ENCODE measurements at places on chromosomes 1 and 21. TPM values are rescaled to one million over a fixed set of nuclear protein-coding genes. Genes with fewer than 3 reads are reported as not detected.

DNA sequence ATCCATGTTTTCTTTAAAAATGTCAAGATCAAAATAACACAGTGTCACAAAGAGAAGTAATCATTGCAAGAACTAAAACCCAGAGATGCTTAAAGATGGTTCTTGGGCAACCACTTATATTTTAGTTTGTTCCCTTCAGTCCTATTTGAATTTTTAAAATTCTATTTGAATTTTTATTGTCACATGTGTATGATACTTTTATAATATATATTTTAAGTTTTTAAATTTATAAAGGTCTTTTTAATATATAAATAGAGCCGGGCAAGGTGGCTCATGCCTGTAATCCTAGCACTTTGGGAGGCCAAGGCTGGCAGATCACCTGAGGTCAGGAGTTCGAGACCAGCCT is 22.3 kb upstream of the DISC1 start:
- no peak for DNase-seq
- no peak overlapping the region for H3K27ac ChIP-seq

- no peak overlapping the region for H3K4me3 ChIP-seq
- no peaks in the 10 kb centered on the region for H3K36me3 ChIP-seq
- H3K4me1 ChIP-seq: no peaks in the 10 kb centered on the region
- no peak for DNase-seq
Observed at GRCh38 chr1:233738850-233739249, 124.9 kb downstream of the KCNK1 start.

- no peak for DNase-seq
- H3K36me3 ChIP-seq: no peaks in the 10 kb centered on the region
- no peak overlapping the region for H3K27ac ChIP-seq
- no peaks in the 10 kb centered on the region for H3K27me3 ChIP-seq
- peaks cover 30% of the 10 kb centered on the region for H3K4me1 ChIP-seq
Observed at GRCh38 chr1:210259561-210259960, 27.0 kb downstream of the SERTAD4 start.

GRCh38 chr1:119091618-119092017 is 48.8 kb downstream of the WARS2 start:
- DNase-seq: no peak
- H3K4me3 ChIP-seq: no peak overlapping the region
- no peaks in the 10 kb centered on the region for H3K4me1 ChIP-seq
- H3K36me3 ChIP-seq: no peaks in the 10 kb centered on the region

DNA sequence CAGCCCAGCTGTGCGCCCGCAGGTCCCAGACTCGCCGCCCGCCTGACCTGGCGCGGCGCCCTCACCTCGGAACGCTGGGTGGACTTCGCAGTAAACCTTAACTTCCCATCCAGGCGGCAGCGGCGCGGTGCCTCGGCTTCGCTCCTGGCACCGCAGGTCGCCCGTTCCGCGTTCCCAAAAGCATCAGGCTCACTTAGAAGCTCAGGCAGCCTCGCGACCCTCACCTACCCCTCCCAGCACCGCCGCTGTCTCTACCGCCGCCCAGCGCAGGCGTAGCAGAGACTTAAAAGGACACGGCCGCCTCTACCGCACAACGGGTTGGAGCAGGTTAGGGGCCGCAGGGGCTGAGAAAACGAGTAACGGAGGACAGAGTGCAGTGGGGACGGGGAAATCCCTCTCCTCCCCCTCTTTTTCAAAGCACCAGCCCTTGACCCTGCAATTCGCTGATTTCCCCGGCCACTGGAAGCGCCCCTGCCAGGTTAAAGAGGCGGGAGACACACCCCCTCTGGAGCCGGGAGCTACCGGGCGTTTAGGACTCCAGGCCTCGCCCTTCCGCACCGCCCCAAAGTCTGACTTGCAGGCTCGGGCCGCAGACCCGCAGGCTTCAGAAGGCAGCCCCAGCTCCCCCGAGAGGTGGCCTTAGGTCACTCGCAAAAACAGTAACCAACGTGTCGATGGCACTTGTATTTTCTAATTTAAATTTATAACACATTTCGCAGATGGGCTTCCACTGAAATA is 328.5 kb downstream of the FAM72C start:
- no peak overlapping the region for H3K4me3 ChIP-seq
- H3K27me3 ChIP-seq: peaks cover 26% of the 10 kb centered on the region
- no peaks in the 10 kb centered on the region for H3K4me1 ChIP-seq

GRCh38 chr1:118504221-118504644 is 319.2 kb upstream of the SPAG17 start:
- no peaks in the 10 kb centered on the region for H3K4me1 ChIP-seq
- no peak overlapping the region for H3K4me3 ChIP-seq
- no peak overlapping the region for H3K27ac ChIP-seq
- H3K36me3 ChIP-seq: no peaks in the 10 kb centered on the region
- H3K27me3 ChIP-seq: no peaks in the 10 kb centered on the region

DNA sequence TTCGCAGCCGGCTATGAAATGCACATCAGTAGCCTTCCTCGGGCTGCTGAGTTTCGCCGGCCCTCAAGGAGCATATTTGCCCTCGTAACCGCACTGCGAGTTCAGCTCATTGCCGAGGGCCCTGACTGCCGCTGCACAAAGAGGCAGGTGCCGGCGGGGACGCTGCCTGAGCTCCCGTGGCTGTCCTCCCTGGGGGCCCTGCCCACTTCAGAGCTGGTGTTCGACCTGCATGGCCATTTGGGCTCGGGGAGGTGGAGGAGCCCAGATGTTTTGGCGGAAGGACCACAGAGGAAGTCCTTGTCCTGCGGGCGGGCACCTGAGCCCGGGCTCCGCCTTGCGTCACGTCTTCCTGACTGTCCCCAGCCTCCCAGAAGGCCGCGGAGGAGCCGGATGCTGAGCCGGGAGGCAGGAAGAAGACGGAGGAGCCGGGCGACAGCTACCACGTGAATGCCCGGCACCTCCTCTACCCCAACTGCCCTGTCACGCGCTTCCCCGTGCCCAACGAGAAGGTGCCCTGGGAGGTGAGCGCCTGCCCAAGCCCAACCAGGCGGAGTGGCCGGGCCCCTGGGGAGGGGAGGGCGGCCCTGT is 29.9 kb upstream of the LRRC3 start:
- peaks cover 13% of the 10 kb centered on the region for H3K27me3 ChIP-seq
- H3K4me3 ChIP-seq: no peak overlapping the region
- peak; percentile 57 for DNase-seq
- H3K4me1 ChIP-seq: no peaks in the 10 kb centered on the region
- no peaks in the 10 kb centered on the region for H3K36me3 ChIP-seq
- H3K27ac ChIP-seq: no peak overlapping the region

DNA sequence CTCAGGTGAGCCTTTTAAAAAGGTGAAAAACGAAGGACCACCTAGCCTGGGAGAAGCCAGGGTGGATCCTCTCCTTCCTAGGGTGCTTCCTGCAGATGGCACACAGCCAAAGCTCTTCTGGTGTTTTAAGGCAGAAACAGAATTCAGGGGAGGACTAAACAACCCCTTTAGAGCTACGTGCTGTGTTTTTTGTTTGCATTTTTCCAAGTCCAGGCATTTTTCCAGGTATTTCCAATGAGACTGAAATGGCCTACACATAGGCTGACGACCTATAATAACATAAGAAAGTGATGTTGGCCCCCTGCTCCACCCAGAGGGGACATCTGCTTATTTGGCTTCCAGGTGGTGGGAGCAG is 83.8 kb downstream of the CAPZB start:
- H3K4me3 ChIP-seq: no peak overlapping the region
- no peaks in the 10 kb centered on the region for H3K27me3 ChIP-seq
- H3K27ac ChIP-seq: peak overlapping the region; percentile 94

The KMO gene
- polyA plus RNA-seq: 3.7 TPM

The PRSS38 gene
- polyA plus RNA-seq: not detected

The S100A2 gene
- 2.3 TPM for polyA plus RNA-seq

The BEST4 gene
- polyA plus RNA-seq: 10.2 TPM

The MAP3K6 gene
- polyA plus RNA-seq: 23.9 TPM

The ARTN gene
- polyA plus RNA-seq: 8.1 TPM

The HORMAD1 gene
- 0.32 TPM for polyA plus RNA-seq
